Spleen (tissue), 13 donors: ENCODE measurements at places on chromosomes 13 and 19. TPM values are rescaled to one million over a fixed set of nuclear protein-coding genes. Genes with fewer than 3 reads are reported as not detected.
A peak's percentile ranks its signal among the peaks of the same experiment; 100 is the strongest.

Gene SMIM7
- 73.6 TPM for polyA plus RNA-seq

DNA sequence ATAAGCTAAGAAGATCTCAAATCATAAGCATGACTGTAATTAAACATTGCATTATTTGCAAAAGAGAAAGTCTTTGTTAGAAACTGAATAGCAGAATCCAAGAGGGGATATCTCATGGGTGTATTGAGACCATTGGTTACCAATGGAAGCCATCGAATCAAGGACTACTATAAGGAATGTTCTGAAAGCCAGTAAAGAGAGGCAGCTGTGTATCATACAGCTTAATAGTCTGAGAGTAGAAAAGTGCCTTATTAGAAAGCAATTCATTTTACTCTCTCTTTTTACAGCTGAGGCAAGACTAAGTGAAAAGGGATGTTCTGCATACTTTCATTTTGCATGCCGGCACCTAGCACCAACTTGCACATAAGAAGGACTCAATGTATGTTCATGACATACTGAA is 7.6 kb upstream of the DCT start:
- no peaks in the 10 kb centered on the region for H3K4me1 ChIP-seq
- DNase-seq = no peak
- H3K36me3 ChIP-seq = no peaks in the 10 kb centered on the region
- no peaks in the 10 kb centered on the region for H3K27me3 ChIP-seq

- no peaks in the 10 kb centered on the region for H3K36me3 ChIP-seq
- no peak overlapping the region for H3K4me3 ChIP-seq
Measured at GRCh38 chr13:44719857-44720671, 143.9 kb upstream of the TSC22D1 start.

GRCh38 chr13:52945348-52945747 is 83.3 kb upstream of the OLFM4 start:
- H3K27me3 ChIP-seq = no peaks in the 10 kb centered on the region
- DNase-seq = no peak
- no peaks in the 10 kb centered on the region for H3K36me3 ChIP-seq
- no peak overlapping the region for H3K4me3 ChIP-seq
- H3K4me1 ChIP-seq = peaks cover 7% of the 10 kb centered on the region
- H3K27ac ChIP-seq = no peak overlapping the region

Gene MBD3L2
- polyA plus RNA-seq = not detected

Gene CALM3
- polyA plus RNA-seq = 111 TPM

GRCh38 chr13:112124141-112124540 is 57.2 kb downstream of the SOX1 start:
- H3K27ac ChIP-seq = no peak overlapping the region
- H3K27me3 ChIP-seq = no peaks in the 10 kb centered on the region
- no peaks in the 10 kb centered on the region for H3K4me1 ChIP-seq
- no peak overlapping the region for H3K4me3 ChIP-seq
- H3K36me3 ChIP-seq = no peaks in the 10 kb centered on the region
- DNase-seq = no peak

DNA sequence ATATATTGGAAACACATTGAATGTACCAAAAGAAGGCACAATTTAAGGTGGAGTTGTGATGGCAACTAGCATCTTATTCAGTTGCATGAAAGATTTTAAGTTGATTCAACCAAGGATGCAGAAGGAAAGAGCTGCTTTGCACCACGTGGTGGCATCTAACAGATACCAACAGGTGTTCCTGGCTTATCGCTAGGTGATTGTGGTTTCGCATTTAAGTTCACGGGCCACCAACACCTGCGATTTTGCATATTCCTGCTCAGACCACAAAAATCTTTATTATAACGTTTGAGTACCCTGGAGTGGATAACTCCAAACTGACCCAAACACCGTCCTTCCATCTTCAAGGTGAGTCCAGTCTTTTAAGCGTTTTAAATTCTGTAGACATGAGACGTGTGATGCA is 45.3 kb downstream of the RGCC start:
- DNase-seq = no peak
- H3K27ac ChIP-seq = no peak overlapping the region
- no peaks in the 10 kb centered on the region for H3K27me3 ChIP-seq
- peaks cover 36% of the 10 kb centered on the region for H3K4me1 ChIP-seq
- no peaks in the 10 kb centered on the region for H3K36me3 ChIP-seq
- H3K4me3 ChIP-seq = no peak overlapping the region

Gene KRTDAP
- not detected for polyA plus RNA-seq

GRCh38 chr13:26722321-26722720 is 38.3 kb downstream of the GPR12 start:
- no peaks in the 10 kb centered on the region for H3K36me3 ChIP-seq
- H3K27me3 ChIP-seq = no peaks in the 10 kb centered on the region
- peak overlapping the region; percentile 63 for H3K27ac ChIP-seq
- no peak overlapping the region for H3K4me3 ChIP-seq
- no peak for DNase-seq
- H3K4me1 ChIP-seq = peaks cover 26% of the 10 kb centered on the region

- no peaks in the 10 kb centered on the region for H3K27me3 ChIP-seq
- peaks cover 54% of the 10 kb centered on the region for H3K4me1 ChIP-seq
- peak; percentile 86 for DNase-seq
- H3K4me3 ChIP-seq = peak overlapping the region; percentile 75
- peak overlapping the region; percentile 94 for H3K27ac ChIP-seq
- peaks cover 25% of the 10 kb centered on the region for H3K36me3 ChIP-seq
Measured at GRCh38 chr19:17337675-17338432, 501 bp downstream of the GTPBP3 start.

DNA sequence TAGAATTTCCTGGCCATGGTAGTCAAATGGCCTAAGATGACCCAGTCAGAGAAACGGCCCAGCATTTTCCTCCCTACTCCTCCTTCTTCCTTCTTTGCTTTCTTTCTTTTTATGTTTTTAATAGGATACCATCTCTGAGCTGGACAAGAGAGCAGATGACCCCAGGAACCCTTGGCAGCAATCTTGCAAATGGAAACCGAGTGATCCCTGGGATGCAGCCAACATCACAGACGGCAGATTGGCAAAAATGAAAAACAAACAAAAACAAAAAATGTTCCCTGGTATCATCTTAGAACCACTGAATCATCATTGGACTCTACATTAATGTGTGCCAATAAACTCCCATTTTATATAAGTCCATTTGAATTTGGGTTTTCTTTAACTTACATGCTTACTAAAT is 424.4 kb downstream of the FGF14 start:
- no peaks in the 10 kb centered on the region for H3K4me1 ChIP-seq
- H3K27me3 ChIP-seq = no peaks in the 10 kb centered on the region
- no peak overlapping the region for H3K4me3 ChIP-seq
- H3K27ac ChIP-seq = no peak overlapping the region
- no peak for DNase-seq

GRCh38 chr13:95020298-95020987 is 280.8 kb downstream of the ABCC4 start:
- H3K4me3 ChIP-seq = no peak overlapping the region
- H3K27me3 ChIP-seq = no peaks in the 10 kb centered on the region
- H3K36me3 ChIP-seq = no peaks in the 10 kb centered on the region
- H3K4me1 ChIP-seq = no peaks in the 10 kb centered on the region
- DNase-seq = no peak

Gene KIR3DL1
- 0.07 TPM for polyA plus RNA-seq

DNA sequence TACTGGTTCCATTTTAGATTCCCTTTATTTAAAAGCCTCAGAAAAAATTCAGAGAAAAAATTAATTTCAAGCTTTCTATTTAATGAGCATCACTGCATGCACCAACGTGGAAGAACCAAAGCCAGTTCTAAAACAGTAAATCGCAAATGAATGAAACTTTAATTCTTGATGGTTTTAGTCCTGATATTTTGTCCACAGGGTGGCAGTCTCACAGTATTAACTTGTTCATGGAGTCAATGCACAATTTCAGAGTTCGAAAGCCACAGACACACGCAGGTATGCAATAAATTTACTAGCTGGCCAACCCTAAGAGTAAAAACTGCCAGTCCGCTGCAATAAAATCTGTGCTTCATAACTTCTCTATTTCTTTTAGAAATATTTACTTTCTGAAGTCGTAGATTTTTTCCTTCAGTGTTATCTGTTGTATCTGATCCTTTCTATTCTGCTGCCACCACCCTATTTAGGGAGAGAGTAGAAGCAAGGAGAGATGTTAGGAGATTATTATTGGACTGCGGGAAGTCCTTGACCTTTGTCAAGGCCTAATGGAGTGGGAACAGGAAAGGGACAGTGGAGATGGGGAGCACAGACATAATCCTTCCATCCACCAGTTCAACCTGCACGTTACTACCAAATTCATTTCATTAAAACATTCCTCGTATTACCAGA is 7.0 kb upstream of the WBP4 start:
- H3K36me3 ChIP-seq = no peaks in the 10 kb centered on the region
- no peak overlapping the region for H3K27ac ChIP-seq
- no peak overlapping the region for H3K4me3 ChIP-seq
- no peak for DNase-seq

DNA sequence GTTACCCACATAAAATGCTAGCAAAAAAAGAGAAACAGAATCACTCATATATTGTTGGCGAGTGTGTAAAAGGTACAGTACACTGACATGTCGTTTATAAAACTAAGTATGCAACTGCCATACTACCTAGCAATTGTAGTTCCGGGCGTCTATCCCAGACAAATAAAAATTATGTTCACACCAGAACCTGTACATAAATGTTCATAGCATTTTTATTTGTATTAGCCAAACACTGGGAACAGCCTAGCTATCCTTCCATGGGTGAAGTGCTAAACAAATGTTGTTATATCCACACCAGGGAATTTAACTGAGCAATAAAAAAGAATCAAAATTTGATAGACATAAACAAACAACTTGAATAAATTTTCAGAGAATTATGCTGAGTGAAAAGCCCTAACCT is 28.9 kb upstream of the POSTN start:
- no peaks in the 10 kb centered on the region for H3K36me3 ChIP-seq
- H3K4me1 ChIP-seq = no peaks in the 10 kb centered on the region
- H3K27ac ChIP-seq = no peak overlapping the region
- no peak for DNase-seq
- H3K4me3 ChIP-seq = no peak overlapping the region

Gene GNG8
- not detected for polyA plus RNA-seq

GRCh38 chr19:32349051-32349450 is 3.6 kb downstream of the ZNF507 start:
- peaks cover 69% of the 10 kb centered on the region for H3K4me1 ChIP-seq
- H3K4me3 ChIP-seq = no peak overlapping the region
- DNase-seq = no peak
- no peak overlapping the region for H3K27ac ChIP-seq

Gene RFPL4AL1
- not detected for polyA plus RNA-seq

Gene LYL1
- 63.7 TPM for polyA plus RNA-seq

DNA sequence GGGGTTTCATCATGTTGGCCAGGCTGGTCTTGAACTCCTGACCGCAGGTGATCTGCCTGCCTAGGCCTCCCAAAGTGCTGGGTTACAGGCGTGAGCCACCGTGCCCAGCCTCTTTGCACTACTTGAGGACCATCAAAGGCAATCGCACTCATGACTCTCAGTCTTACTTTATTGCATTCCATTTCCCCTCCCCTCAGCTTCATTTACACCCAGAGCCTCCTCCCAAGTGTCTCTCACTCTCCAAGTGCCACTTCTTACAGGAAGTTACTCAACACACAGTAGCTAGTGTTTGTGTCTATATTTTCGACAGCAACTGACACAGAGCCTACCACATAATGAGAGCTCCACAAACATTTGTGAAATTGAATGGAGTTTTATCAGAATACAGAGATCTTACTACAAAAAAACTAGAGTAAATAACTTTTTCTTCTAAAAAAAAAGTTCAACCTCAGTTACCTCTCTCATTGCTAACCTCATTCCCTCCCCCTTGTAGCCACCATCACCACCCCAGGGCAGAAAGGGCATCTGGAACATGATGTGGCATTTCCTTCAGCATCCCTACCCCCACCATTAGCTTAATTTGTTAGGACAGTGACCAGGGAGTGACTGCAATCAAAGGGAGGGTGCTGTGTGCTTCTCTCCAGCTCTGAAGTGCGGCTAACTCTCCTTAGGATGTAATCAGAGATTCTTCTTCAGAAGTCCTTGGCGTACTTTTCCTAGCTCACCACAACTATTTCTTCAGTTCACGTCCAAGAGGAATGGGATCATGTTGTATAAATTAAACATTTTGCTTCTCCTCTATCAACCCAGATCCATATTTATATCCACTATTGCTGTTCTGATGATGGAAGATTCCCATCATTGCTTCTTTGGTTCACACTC is 17.0 kb upstream of the RUBCNL start:
- peaks cover 47% of the 10 kb centered on the region for H3K4me1 ChIP-seq
- no peaks in the 10 kb centered on the region for H3K36me3 ChIP-seq
- H3K27me3 ChIP-seq = no peaks in the 10 kb centered on the region
- DNase-seq = no peak
- H3K27ac ChIP-seq = peak overlapping the region; percentile 87

Gene SERTM1
- not detected for polyA plus RNA-seq

GRCh38 chr19:35279985-35280821 is 2.1 kb upstream of the HAMP start:
- H3K36me3 ChIP-seq = peaks cover 49% of the 10 kb centered on the region
- no peak overlapping the region for H3K27ac ChIP-seq
- peaks cover 28% of the 10 kb centered on the region for H3K4me1 ChIP-seq
- DNase-seq = no peak

Gene CEACAM8
- 0.63 TPM for polyA plus RNA-seq

DNA sequence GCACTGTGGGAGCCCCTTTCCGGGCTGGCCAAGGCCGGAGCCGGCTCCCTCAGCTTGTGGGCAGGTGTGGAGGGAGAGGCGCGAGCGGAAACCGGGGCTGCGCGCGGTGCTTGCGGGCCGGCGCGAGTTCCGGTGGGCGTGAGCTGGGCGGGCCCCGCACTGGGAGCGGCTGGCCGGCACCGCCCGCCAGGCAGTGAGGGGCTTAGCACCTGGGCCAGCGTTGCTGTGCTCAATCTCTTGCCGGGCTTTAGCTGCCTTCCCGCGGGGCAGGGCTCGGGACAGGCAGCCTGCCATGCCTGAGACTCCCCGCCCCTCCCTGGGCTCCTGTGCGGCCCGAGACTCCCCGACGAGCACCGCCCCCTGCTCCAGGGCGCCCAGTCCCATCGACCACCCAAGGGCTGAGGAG is 405.2 kb upstream of the PRR20A start:
- no peak overlapping the region for H3K4me3 ChIP-seq
- H3K27me3 ChIP-seq = no peaks in the 10 kb centered on the region
- no peaks in the 10 kb centered on the region for H3K4me1 ChIP-seq
- peak; percentile 50 for DNase-seq
